Left ventricle myocardium superior (tissue), 1 donor: ENCODE measurements at places on chromosomes 5 and 9. TPM values are rescaled to one million over a fixed set of nuclear protein-coding genes. Genes with fewer than 3 reads are reported as not detected.

- DNase-seq: no peak
Measured at GRCh38 chr9:110114086-110114858, 93.7 kb downstream of the C9orf152 start.

- no peak for DNase-seq
Measured at GRCh38 chr5:171453056-171453725, 33.7 kb downstream of the FGF18 start.

DNA sequence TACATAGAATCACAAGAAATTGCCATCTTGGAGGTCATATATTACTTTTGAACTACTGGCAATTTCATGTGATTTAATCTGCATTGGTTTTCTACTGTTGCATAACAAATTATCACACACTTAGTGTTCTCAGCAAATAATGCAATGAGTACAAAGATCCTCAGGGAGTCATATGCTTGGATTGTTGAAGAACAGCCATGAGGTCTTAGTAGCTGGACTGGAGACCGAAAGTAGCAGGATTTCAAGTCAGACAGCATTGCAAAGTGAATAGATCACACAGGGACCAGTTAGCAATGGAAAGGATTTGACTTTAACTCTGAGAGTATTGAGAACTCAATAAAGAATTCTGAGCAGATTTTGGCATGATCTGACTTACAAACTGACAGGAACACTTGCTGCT, 32.2 kb upstream of the FRMD3 start:
- DNase-seq: no peak

GRCh38 chr5:58501778-58502417, 10.7 kb downstream of the GAPT start:
- DNase-seq: no peak

DNA sequence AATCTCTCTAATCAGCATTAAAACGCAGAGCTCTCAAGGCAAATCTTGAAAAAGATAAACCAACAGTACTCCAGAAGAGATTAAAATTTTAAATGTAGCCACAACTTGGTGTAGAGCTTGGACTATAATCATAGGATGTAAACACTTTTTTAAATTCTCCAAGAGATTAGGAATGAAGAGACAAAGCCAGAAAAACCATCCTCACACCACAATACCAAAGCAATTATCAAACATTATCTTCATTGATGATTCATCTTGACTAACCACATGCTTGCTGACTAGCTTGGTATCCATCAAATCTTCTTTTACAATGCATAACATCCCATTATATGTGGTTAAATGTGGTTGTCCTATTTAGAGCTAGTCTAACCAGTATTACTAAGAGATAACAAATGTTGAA, 815.1 kb downstream of the TLE1 start:
- no peak for DNase-seq

DNA sequence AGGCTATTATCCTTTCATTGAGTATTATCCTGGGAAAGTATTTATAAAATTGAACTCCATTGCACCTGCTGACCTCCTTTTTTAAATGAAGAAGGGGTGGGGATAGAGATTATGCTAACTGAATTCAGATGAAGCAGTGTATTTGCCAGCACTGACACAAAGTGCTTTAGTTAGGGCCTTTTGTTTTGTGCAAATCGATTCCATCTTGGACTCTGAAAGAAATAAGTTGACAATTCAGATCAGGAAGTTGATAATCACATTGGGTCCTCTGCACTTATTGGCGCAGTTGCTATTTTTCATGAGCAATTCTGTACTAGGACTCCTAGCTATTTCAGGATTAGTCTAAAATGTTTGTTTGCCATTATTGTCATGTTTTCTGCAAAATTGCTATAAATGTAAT, 101.6 kb upstream of the FSD1L start:
- no peak for DNase-seq

DNA sequence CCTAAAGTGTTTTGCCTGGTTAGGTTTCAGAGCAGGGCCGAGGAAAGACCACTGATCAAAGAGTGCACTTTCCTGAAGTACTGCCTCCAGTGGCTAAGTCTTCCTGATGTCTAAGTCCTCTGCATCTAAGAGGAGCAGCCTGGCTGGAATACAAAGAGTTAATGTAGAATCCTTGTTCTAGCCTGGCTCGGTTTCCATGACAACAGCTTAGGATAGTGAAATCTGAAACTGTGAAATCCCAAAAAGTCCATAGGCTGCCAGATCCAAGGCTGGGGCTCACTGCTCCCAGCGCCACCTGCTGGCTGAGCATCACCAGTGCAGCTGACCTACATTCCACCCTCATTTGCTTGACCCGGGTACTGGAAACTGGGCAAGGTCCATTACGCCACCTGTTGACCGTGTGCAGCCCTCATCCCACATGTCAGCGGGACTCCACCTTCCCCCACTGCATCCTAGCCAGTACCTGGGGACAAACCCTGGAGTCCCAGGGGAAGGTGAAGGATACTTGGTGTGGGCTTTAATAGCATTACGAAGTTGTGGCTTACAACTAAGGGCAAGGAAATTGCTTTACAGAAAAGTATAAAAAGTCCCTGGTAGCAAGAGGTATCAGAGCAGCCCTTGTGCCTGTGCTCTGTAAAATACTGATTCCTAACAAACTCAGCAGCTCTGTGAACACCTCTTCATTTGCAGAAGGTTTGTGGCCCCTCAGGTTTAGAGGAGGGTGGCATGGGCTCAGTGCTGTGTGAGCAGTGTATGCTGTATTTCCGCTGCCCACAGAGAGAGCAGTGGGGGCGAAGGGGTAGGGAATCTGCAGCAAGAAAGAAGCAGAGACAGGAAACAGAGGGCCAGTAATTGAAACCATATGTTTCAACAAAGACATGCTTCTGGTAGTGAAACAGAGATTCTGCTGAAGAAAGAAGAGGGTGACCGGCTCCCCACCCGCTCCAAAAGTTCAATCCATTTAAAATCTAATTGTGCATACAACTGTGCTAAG, 36.0 kb downstream of the PCDHGC5 start:
- peak; percentile 88 for DNase-seq

Gene REEP5
- 145 TPM for total RNA-seq

Gene NR2F1
- total RNA-seq: 1.9 TPM

Gene BHMT
- total RNA-seq: not detected
